ACHN (cell line): ENCODE measurements at places on chromosomes 1 and 21.

GRCh38 chr1:190001187-190001586 is 476.5 kb downstream of the BRINP3 start:
- DNase-seq: peak; percentile 11

- DNase-seq: no peak
Observed at GRCh38 chr21:39197448-39198233, 14.4 kb upstream of the PSMG1 start.

- DNase-seq: no peak
Observed at GRCh38 chr1:230282157-230282556, 144.0 kb downstream of the PGBD5 start.

- no peak for DNase-seq
Observed at GRCh38 chr21:46459356-46460112, 843 bp downstream of the DIP2A start.

DNA sequence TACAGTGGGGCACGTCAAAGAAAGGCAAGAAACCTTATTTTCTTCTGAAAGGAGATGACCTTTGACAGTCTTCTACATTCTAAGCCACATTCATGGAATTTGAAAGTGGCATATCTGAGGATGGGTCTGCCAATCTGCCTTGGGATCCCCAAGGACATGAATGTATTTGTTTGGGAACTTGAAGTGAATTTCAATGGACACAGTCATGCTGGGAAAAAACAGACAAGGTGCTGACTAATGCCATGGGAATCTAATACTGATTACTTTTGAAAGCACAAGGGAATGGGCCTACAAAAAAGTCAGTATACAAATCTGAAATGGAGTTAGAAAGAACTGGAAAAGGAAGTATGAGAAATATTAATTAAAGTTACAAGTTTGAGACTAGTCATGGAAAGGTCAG is 128.8 kb downstream of the KCNJ6 start:
- DNase-seq: peak; percentile 47

- peak; percentile 32 for DNase-seq
Observed at GRCh38 chr1:228004331-228004855, 2.4 kb upstream of the WNT3A start.

DNA sequence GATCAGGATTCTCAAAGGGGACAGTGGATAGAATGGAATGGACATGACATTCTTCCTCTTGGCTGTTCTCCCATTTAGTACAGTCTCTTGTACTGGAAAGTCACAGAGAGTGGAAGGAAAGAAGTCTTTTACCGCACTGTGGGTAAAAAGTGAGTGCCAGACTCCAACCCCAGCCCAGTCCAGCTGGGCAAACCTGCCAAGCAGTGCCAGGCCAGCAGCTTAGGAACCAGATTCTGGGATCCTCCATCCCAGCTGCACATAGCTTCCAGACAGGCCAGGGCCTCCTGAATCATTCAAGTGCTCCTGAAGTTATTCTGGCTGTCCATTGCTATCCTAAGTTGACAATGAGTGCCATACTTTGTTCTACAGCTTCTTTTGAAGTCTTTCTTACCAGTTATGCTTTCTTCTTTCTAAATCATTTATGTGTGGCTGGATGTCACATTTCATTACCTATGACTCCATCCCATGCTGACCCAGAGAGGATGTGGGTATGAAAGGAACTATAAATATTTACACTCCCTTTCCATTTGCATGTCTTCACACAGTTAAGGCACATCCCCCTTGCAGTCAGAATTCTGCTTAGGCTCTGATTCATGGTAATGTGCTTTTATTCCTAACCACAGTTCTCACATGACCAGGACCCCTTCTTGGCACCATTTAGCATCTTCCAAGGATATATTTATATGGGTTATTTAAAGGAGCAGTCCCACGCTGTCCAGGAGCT is 88.9 kb downstream of the AK5 start:
- peak; percentile 97 for DNase-seq

GRCh38 chr1:31549809-31550620 is 26.3 kb upstream of the TINAGL1 start:
- DNase-seq: no peak

DNA sequence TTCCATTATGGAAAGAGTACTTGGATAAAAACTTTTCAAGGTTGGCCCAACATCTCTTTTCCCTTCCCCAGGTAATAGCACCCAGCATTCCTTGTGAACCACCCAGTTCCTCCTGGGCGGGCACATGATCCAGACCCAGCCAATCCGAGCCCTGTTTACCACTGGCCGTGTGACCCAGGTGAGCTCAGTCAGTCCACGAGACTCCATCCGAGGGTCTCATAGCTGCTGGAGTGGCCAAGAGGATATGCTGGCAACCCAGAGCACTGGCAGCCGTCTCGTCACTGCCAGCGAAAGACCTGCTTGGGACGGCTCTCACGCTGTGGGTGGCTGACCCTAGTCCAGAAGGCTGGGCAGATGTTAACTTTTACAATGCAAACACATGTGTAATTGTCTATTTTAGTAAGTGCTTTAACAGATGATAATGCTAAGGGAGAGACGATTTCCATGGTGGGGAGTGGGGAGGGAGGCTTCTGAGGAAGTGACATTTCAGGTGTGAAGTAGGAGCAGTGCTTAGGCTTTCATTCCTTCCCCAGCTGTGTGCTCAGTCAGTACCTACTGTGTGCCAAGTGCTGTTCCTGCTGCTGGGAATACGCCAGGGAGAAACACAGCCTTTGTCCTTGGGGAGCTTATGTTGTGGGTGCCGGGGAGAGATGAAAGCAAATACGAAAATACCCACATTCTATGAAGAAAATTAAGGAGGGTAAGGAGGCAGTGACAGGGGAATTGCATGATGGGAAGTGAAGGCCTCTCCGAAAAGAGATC is 24.5 kb downstream of the PARK7 start:
- DNase-seq: no peak

- DNase-seq: no peak
Observed at GRCh38 chr21:45921917-45922316, 59.7 kb upstream of the COL6A1 start.

DNA sequence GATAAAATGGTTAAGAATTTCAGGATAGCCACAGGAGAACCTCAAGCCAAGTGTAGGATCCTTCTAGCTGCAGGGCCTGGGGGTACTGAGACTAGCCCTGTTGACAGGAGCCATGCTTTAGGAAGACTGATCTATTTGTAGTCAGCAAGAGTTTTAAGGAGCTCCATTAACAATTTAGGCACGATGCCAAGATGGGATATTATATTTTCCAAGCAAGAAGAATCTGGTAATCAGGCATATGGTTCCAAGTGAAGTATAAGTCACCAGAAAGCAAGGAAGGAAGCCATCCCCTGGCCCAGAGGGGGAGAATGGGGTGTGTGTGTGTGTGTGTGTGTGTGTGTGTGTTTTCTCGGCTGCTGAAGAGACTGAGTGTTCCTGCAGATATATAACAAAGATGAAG is 7.0 kb downstream of the IFNAR2 start:
- no peak for DNase-seq

- DNase-seq: no peak
Observed at GRCh38 chr1:165313903-165314302, 42.6 kb downstream of the LMX1A start.

- no peak for DNase-seq
Observed at GRCh38 chr1:174157157-174157806, 2.0 kb upstream of the RABGAP1L start.

GRCh38 chr1:108703939-108704338 is 8.8 kb upstream of the FNDC7 start:
- no peak for DNase-seq

DNA sequence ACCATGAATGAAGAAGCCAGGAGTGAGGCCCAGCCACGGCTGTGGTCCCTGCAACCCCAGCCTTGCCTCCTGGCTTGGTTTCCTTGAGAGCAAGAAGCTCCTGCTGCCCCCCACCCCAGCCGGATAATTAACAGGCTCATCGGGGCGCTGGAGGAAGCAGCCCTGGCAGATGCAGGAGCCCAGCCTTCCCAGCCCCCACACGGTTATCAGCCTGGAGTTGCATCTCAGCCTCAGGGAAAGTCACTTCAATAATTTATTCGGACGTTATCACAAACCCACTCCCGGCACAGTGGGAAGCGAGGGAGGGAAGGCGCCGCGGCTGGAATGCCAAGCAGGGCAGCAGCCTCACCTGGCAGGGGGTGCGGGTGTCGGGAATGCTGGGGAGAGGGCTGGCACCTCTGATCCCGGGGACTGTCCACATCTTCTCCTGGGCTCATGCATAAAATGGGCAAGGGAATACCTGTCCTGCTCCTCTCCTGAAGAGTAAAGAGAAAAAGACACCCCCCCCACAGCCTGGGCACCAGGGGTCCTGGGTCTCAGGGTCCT is 43.3 kb upstream of the LRP8 start:
- no peak for DNase-seq

GRCh38 chr1:175600721-175601440 is 142.5 kb downstream of the TNR start:
- DNase-seq: no peak

GRCh38 chr1:184854496-184855140 is 100.0 kb upstream of the EDEM3 start:
- DNase-seq: no peak

GRCh38 chr1:113999233-113999632 is 20.0 kb downstream of the OLFML3 start:
- DNase-seq: no peak

DNA sequence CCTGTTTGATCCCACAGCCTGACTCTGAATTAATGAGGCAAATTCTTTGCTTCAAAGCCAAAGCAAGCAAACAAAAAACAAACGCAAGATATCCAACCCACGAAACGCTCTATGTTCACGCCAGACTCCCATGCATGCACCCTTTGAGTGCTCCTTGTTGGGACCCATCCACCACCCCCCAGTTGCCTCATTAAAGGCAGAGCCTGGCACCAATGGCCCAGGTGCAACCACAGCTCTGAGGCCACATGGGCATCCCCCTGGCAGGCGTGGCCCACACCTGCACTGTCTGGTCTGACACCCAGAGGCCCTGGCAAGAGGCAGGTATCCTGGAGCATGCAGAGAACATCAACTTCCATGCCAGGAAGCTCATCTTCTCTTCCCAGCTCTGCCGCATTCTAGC is 1.1 kb upstream of the PADI4 start:
- DNase-seq: no peak

- DNase-seq: no peak
Observed at GRCh38 chr21:15839601-15840000, 109.8 kb downstream of the USP25 start.

DNA sequence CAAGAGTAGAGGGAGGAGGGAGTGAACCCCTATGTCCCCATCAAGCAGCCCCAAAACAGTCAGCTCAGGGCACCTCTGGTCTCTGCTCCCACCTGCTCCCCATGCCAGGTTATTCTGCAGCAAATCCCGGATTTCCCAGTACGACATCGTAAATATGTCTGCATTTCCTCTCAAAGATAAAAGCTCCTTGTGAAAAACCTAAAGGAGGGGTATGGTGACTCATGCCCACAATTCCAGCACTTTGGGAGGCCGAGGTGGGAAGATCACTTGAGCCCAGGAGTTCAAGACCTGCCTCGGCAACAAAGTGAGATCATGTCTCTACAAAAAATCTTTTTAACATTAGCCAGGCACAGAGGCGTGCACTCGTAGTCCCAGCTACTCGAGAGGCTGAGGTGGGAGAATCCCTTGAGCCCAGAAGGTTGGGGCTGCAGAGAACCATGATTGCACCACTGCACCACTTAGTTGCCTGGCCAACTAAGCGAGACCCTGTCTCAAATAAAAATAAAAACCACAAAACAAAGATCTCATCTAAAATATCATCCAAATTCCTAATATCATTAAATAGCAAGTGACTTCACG is 7.1 kb downstream of the ACOT7 start:
- peak; percentile 42 for DNase-seq

DNA sequence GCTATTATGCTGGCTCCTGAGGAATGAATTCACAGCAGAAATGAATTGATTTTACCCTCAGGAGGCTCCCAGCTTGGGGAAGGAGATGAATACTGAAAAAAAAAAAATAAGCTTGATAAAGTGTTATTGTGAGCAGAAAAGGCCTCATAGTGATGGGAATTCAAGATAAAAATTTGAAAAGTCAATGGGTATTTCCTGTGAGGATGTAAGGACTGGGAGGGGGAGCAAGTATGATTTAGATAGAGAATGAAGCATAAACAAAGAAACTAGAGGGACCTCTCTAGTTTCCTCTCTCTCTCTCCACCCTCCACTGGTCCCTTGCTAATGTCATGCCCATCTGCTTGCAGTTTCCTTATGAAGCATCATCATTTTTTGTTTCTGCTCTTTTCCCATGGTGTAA is 439.0 kb upstream of the PLXNA2 start:
- no peak for DNase-seq

DNA sequence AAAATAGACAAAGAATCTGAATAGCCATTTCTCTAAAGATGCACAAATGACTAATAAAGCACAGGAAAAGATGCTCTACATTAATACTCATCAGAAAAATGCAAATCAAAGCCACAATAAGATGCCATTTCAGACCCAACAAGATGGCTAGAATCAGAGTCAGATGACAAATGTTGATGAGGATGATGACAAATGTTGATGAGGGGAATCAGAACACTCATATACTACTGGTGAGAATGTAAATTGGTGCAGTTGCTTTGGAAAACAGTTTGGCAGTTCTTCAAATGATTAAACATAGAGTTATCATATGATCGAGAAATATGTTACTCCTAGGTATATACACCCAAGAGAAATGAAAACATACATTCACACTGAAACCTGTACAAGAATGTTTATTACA is 33.9 kb downstream of the LRRC40 start:
- DNase-seq: no peak

DNA sequence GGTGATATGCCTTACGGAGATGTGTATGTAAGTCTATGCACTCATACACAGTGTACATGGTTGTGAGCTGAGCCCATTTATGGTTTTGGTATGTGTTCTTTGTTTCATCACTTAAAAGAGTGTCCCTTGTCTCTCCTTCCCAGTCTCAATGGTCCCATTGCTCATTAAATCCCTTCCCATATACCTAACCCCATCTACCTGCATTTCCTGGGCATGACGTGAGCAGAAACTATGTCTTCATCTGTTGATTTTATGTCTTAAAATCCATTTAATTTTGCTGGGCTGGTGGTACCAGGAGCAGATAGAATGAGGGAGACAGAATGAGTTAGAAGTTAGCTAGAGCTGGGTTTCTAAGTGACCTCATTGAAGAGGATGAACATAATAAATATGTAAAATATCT is 44.8 kb downstream of the ADAMTS1 start:
- DNase-seq: no peak

GRCh38 chr1:2356401-2356800 is 35.0 kb downstream of the MORN1 start:
- DNase-seq: no peak
